Skin of body (tissue), 3 donors: ENCODE measurements at places on chromosomes 3 and 15. TPM values are rescaled to one million over a fixed set of nuclear protein-coding genes. Genes with fewer than 3 reads are reported as not detected.

DNA sequence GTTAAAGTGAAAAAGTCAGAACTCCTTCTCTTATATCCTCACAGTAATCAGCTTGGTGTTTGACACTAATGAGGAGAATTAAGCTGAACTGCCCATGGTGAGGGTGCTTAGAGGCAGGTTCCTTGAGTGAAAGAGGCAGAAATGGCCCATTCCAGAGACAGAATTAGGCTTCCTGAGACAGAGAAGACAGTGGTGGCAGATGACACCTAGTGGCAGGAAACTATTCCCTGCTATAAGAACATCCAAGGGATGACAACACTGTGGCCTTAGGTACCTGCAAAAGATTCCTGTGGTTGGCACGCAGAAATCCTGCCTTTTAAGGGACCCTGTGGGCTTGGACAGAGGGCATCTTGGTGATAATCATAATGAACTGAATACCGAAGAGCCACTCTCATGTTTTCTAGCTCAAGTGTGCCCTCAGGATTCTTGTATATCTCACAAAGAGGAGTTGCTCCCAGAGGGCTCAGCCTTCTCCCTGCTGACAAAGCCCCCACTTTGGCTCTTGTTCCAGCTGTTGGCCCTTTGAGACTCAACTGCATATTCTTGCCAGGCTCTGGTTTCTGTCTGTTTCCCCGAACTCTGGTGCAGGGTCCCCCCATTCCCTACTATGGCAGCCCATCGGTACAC, 56.0 kb downstream of the KBTBD12 start:
- peak; percentile 52 for DNase-seq

- no peak for DNase-seq
Observed at GRCh38 chr3:83948771-83949170, 1010.0 kb upstream of the CADM2 start.

DNA sequence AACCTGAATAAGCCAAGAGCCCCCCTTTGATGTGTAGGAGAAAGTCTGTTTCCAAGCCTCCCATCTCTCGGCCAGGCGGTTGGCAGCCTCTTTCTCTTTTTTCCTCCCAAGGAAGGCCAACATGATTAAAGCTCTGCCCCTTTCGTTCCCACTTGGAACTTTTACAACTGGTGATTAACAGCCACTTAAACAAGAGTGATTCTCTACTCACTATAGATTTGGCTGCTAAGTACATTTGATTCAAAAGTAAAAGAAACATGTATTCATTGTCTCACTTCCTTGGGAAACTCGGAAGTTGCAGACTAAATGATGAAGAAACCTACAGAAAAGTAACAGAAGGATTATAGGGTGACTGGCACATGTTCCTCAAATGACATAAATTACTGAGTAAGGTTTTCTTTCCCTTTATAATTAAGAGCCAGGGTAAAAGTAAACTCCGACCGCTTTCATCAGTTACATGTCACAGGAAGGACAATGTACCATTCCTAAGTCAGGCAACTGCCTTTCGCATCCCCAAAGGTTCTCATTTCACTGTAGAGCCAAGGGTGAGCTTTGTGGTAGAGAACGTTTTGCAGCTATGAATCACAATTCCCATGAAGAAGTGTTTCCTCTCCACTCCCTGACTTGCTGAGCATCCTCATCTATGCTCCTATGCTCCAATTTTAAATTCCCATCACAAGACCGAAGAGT, 72.7 kb downstream of the MB21D2 start:
- no peak for DNase-seq

- DNase-seq, result no peak
Observed at GRCh38 chr3:42829628-42830436, 20.6 kb downstream of the ACKR2 start.

DNA sequence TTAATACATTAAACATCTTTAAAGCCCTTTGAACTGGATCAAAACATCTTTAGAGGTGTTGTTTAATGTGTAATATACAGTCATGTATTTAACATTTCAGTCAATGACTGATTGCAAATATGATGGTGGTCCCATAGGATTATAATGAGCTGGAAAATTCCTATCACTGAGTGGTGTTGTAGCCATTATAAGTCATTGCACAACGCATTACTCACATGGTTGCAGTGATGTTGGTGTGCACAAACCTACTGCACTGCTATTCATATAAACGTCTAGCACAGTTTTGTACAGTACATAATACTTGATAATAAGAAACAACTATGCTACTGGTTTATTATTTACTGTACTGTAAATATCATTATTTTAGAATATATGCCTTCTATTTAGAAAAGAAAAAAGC, 75.6 kb downstream of the DTWD1 start:
- DNase-seq, result no peak

- peak; percentile 22 for DNase-seq
Observed at GRCh38 chr3:99351122-99351521, 287.3 kb upstream of the COL8A1 start.

GRCh38 chr15:65529762-65530317, 423 bp upstream of the HACD3 start:
- DNase-seq, result no peak

GRCh38 chr3:100527347-100527735, 34.9 kb downstream of the TMEM45A start:
- no peak for DNase-seq

GRCh38 chr3:160413613-160414248, 14.3 kb downstream of the SMC4 start:
- peak; percentile 59 for DNase-seq

FBXL2 gene
- 13.8 TPM for total RNA-seq

GRCh38 chr3:15579051-15579450, 22.3 kb downstream of the HACL1 start:
- peak; percentile 1 for DNase-seq

DPH3 gene
- total RNA-seq, result 9.7 TPM

DPPA2 gene
- not detected for total RNA-seq
